ENCODE measurements at places on chromosomes 7 and 10. TPM values are rescaled to one million over a fixed set of nuclear protein-coding genes. Genes with fewer than 3 reads are reported as not detected.
A peak's percentile ranks its signal among the peaks of the same experiment; 100 is the strongest.

TRIM50 gene
- 0.17 TPM for total RNA-seq

GRCh38 chr7:133207687-133208086, 45.2 kb upstream of the EXOC4 start:
- no peak for DNase-seq

GRCh38 chr10:112687647-112688046, 240.6 kb downstream of the VTI1A start:
- DNase-seq = no peak

TMEM176B gene
- not detected for total RNA-seq

DNA sequence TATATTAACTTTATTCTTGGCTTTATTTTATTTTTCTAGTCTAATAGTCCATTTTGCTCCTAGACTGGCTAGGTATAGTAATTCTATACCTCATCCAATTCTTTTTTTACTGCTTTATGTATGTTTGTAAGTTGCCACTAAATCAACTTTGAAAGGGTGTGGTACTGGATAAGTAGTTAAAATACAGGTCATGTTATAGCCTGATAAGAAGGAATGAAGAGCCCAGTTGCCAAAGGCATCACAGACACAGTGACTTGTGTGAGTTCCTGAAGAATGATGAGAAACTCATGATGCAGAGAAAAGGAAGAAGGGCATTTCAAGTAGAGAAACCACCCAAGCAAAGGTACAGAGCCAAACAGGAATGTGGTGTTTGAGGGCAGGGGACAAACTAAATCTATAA, 27.3 kb downstream of the NAPEPLD start:
- no peak for DNase-seq

DNA sequence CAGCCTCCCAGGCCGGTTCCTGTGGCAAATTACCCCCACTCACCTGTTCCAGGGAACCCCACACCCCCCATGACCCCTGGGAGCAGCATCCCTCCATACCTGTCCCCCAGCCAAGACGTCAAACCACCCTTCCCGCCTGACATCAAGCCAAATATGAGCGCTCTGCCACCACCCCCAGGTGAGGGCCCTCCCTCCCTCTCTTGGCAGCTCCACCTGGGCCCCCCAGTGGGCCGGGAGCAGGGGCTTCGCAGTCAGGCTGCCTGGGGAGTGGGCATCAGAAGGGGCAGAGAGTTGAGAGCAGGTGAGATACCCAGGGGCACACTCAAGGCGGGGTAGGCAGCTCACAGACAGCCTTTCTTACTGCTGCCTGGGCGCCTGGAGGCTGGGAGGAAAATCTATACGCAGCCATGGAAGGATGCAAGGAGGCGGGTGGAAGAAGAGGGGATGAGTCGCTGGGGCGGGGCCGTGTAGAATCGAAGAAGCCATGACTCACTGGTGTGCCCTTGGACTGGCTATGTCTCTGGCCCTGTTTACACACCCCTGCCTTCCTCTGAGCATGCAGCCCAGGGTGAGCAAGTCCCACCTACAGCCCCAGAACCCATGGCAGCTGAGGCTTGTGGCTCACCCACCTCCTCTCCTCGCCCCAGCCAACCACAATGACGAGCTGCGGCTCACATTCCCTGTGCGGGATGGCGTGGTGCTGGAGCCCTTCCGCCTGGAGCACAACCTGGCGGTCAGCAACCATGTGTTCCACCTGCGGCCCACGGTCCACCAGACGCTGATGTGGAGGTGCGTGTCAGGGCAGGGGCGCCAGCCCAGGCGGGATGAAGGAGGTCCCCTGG, 48.6 kb upstream of the PPIF start:
- peak; percentile 17 for DNase-seq

DENND2A gene
- not detected for total RNA-seq

DNA sequence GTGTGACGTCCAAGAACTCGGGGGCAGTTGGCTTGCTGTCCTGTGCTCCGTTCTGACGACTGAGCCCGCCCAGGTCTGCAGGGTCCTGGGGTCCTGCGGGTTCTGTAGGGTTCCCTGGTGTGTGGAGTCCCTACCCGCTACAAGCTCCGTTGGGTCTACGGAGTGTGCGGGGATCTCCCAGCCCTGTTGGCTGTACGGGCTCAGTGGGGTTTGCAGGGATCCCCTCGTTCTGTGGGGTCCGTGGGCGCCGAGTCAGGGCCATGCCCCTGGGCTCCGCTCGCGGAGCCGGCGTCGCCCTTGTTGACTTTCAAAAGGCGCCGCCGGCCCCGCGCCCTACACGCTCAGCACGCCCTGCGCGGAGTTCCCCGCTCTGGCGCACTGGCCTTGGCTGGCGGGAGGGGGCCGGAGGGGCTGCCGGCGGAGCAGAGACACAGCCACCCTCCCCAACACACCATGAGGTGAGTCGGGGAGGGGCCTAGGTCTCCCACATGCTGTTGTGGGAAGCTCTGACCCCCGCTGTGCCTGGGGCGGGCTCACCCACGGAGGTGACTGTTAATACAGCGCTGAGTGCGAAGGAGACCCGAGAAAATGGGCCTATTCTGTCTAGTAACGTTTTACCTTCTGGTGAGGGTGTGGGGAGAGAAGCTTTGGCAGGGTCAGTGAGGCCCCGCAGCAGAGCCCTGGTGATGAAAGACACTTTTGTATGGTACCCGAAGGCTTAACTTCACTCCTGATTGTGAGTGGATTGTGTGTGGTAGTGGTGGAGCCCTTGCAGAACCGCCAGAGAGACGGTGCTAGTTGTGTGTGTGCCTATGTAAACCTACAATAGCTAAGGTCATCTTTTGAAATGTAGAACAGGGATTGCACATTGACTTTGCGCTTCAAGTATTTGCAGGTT, 8.1 kb downstream of the TASOR2 start:
- peak; percentile 58 for DNase-seq

All from CD4-positive, alpha-beta T cell (primary cell).